Kidney capillary endothelial cell (primary cell): ENCODE measurements at places on chromosomes 3 and 15.

DNA sequence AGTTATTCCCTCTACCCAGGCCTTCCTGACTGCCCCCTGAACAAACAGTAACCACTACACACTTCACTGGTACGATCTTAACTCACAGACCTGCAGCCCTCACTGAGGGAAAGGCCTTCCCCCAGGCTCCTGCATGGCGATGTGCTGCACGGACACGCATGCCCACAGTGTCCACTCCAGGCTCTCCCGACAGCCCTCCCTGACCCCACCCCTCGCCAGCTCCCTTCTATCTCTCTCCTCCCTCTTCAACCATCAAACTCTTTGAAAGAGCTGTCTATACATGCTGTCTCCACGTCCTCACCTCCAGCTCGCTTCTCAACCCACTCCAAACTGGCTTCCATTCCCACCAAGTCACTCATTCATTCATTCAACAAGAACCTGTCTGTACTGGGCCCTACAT, 3.9 kb downstream of the SCN5A start:
- DNase-seq, result no peak

DNA sequence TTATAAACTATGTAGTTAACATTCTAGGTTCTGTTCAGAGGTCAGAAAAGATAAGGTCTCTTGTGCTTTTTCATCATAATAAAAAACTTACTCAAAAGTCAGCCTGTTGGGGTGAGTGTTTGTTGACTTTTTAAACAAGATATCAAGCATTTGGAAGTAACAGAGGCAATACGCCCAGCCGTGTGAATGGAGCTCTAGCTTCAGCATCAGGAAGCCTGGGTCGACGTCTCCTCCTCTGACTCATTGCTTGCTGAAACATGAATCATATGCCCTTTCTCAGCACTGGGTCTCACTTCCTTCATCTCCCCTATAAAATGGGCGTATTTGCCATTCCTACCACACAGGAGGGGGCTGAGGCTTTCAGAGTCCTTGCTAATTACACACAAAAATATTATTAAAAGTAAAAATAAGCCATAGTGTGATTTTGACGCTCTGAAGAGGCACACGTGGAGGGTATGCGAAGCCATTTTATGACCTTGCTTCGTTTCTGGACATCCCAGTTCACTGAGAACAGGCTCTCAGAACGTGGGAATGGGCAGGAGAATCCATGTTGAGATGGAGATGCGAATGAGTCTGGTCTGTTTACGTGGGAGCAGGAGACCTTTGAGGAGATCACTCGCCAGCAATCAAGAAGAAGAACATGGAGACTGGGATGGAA, 220.8 kb upstream of the TPRG1 start:
- DNase-seq, result peak; percentile 94

GRCh38 chr15:51736751-51737521, 519 bp downstream of the LYSMD2 start:
- DNase-seq, result no peak

- no peak for DNase-seq
Observed at GRCh38 chr15:33959844-33960548, 8.3 kb upstream of the CHRM5 start.

DNA sequence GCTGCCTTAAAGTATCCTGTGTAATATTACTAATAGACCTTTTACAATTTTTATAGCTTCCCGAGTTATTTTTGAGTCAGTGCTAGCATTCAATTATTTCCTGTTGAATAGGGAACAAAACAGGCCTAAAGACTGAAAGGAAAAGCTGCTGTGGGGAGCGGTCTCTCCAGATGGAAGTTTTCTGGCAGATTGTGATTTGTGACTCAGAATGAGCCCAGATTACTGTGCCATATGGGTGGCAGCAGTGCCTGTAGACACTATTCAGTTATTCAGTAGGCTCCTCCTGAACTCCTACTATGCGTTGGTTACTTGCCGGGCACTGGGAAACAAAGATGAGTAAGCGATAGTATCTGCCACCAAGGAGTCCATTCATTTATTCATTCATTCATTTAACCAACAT, 211.8 kb downstream of the CHST2 start:
- DNase-seq, result peak; percentile 79

DNA sequence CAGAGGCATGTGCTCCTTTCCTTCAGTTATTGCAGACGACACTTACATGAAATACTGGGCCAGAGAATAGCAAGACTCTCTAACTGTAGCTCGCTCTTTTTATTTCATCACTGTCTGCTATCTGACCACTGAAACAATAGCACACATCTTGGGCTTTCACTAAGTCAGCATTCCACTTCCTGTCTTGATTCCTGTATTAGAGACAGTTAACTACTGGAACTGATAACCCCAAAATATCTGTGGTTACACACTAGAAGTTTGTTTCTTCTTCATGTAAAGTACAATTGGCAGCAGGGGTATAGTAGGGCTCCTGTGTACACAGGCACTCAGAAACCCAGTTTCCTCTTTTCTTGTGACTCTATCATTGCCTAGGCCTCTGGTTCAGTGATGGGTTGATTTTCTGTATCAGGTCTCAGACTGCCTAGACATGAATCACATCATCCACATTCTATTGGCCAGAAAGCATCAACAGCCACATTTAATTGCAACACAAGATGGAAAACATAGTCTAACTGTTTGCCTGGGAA, 230.2 kb upstream of the CD96 start:
- DNase-seq, result no peak

DNA sequence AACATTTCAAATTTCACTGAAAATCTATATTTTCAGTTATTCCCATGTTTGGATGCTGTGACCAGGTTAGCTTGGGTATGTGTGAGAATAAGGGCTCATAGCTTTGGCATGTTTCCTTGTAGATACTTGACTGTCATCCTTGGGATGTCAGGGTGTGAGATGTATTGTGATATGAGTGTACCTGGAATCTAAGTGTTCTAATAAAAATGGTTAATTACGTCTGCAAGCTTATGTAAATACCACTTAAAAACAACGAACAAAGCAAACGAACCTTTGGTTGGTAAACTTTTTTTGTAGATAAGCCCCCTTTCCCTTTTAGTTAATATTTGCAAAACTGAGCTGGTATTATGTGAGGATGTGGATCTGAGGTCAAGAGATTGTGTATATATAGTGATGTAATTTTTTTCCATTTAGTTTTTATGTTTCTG, 63.5 kb downstream of the FNDC3B start:
- no peak for DNase-seq

GRCh38 chr3:160199108-160199507, 26.1 kb upstream of the C3orf80 start:
- no peak for DNase-seq

GRCh38 chr3:94686208-94686607, 623.3 kb downstream of the NSUN3 start:
- no peak for DNase-seq

- peak; percentile 55 for DNase-seq
Observed at GRCh38 chr3:43855674-43856299, 165.0 kb downstream of the ABHD5 start.

DNA sequence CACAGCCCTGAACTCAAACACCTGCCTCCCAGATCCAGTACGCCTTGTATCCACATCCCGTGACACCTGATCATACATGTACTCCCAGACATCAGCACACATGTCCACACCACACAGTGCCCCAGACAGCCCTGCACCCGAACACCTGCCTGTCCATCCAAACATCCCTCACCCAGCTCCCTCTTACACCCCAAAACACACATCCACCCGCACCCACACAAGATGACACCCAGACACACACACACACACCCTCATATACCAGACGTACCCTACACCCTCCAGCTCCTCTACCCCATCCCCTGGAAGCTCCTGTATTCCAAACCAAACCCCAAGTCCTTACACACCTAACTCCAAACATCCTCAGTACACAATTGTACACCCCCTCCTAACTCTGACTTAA, 735 bp downstream of the CAMK1 start:
- DNase-seq, result no peak

GRCh38 chr15:34331809-34332208, 5.8 kb downstream of the SLC12A6 start:
- DNase-seq, result no peak

DNA sequence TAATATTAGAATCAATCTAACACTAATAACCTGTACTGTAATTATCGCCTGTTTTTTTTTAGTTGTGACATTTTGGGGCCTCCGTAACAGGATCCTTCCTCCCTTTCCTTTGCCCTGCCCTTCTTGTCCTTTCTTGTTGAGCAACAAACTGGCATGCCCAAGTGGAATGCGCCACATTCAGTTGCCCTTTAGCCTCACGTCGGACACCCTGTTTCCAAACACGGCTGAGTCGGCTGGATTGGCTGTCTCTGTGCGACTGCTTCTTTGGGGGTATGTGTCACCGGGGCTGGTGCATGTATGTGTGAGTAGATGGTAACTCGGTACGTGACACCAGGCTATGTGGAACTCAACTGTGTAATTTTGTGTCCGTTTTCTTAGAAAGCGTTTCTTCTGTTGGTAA, 24.1 kb downstream of the TRAK1 start:
- DNase-seq, result no peak

DNA sequence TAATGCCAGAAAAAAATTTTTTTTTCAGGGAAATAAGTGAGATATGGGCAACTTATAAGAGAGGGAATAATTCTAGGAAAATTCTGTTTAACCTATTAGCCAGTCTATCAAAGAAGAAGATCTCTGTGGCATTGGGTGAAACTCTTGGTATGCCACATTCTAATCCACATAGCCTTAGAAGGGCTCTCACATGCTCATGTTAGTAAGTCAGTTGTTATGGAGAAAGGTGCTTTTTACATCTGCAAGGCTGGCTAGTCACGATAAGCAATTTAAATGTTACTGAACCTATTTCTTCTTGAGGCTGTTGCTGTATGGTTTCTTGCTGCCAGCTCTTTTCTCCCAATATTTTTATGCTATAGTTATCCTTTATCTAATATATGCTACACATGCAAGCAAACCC, 89.9 kb upstream of the MAGI1 start:
- DNase-seq, result no peak

GRCh38 chr15:29233566-29233965, 36.1 kb downstream of the NSMCE3 start:
- DNase-seq, result no peak

- no peak for DNase-seq
Observed at GRCh38 chr3:101027286-101027685, 34.1 kb upstream of the ABI3BP start.

DNA sequence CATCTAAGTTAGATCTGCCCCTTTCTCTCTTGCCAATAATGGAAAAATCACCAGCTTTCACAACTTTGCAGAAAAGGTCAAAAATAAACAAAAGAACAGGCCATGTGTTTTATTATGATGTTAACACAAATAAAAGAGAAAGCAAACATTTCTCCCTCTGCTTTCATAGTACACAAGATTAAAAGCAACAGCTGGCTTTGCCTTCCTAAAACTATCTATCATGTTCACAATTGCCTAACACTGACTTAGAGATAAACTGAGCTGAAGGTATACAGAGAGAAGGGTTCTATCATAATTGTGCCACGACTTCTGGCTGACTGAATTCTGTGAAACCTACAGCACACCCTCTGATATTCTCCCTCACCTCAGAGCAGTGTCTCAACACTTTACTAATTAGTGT, 29.4 kb downstream of the AADAC start:
- no peak for DNase-seq

GRCh38 chr3:136270179-136270578, 20.0 kb downstream of the PCCB start:
- DNase-seq, result no peak

DNA sequence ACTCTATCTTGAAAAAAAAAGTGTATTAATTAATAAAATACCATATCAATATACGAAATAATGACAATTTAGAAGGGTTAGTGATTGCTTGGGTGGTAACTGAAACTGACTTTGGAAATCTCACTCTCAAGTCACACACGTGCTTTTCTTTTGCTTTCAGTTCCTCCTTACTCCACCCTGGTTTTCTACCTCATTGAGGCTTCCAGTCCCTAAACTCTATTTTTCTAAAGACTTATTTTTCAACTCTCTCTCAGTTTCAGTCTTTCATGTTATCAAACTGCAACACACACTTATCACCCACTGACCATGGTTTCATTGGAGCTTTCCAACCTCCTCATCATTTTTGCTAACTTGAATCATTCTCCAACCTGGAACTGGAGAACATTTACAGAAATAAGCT, 23.5 kb downstream of the IL12A start:
- no peak for DNase-seq

DNA sequence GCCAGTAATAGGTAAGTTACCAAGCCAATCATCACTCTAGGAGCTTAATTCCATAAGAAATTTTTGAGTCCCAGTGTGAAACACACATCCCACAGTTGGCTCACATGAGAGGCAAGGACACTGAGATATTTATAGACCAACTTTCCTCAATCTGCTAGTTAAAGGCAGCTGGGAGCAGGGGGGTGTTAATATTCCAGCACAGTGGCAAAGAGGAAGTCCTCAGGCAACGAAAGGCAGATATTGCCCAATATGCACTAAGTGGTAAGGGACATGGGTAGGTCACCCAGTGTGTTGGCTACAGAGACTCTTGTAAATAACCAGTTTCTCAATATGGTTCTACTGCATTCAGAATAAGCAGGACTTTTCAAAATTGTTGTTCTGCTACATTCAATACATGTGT, 61.0 kb downstream of the TOP2B start:
- no peak for DNase-seq

GRCh38 chr3:39317571-39318169, 11.8 kb upstream of the CCR8 start:
- DNase-seq, result peak; percentile 9

DNA sequence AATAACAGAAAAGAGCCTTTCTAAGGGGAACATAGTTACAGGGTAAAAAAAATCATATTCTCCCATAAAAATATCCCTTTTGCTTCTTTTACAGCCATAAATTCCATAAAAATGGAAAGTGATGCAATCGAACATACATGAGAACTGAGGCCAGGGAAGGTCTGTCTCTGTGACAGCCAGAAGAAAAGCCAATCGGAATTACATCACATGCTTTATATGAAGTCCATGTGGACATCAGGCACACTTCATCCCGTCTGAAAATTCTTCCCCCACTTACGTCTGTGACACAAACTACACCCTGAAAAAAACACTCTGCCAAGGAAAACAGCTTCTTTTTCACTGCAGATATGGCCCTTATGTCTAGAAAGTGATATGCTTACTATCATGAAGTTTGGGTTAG, 323.5 kb downstream of the ERC2 start:
- no peak for DNase-seq

GRCh38 chr3:146581080-146581601, 24.0 kb downstream of the PLSCR5 start:
- no peak for DNase-seq

- DNase-seq, result no peak
Observed at GRCh38 chr15:32718227-32718820, 520 bp downstream of the GREM1 start.
